ENCODE measurements at places on chromosomes 3 and 15.

DNA sequence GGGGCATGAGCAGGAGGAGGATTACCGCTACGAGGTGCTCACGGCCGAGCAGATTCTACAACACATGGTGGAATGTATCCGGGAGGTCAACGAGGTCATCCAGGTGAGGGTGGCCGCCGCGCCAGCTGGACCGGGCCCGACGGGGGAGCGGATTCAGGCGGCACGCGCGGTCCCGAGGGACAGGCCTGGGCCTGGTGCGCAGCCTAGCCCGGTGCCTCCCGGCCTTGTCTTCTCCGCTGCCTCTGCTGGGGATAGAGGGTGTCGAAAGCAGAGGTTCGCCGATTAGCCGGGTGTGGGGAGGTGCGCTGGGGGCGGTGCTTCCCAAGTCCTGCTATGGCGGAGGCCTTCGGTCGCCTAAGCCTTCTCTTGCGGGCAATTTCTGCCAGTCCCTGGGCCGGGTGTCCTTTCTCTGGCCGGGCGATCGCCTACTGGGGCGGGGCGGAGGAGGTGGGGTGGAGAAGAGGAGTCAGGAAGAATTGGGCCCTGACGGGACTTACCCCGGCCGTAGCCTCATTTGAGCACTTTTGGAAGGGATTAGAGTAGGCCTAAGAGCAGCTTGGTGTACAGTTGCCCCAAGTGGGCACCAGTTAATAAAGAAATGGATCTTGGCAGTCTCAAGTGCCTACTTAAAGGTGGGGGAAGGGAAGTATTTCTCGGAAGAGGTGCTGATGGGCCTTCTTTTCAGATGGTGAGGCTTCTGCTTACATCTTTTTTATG lies 940 bp downstream of the ARIH1 start:
- DNase-seq, result peak; percentile 73

- DNase-seq, result no peak
These were observed 235.2 kb downstream of the SUCLG2 start for GRCh38 chr3:67419218-67419529.

- DNase-seq, result no peak
These were observed 366.4 kb upstream of the AGTR1 start for GRCh38 chr3:148331081-148331846.

DNA sequence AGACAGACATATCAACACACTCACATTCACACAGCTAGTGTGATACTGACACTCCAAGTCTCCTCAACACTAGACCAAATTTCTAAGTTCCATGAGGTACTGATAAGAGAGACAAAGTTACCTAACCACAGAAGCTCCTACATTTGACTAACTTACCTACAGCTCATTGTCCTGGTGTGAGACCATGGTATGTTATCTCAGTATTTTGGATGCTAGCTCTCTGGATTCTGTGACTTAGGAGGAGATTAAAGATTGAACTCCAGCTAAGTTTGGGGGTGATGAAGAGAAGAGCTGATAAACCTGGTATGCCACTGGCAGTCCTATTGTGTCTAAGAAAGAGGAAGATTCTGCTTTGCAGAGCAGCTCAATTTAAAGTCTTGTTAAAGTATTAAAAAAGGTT lies 144.0 kb upstream of the MYRIP start:
- DNase-seq, result no peak

Measured in T-helper 9 cell (primary cell).